H1 (cell line): ENCODE measurements at places on chromosomes 6 and 20.

GRCh38 chr20:1946442-1946761 lies 47.5 kb downstream of the PDYN start:
- DNase-seq, result no peak

DNA sequence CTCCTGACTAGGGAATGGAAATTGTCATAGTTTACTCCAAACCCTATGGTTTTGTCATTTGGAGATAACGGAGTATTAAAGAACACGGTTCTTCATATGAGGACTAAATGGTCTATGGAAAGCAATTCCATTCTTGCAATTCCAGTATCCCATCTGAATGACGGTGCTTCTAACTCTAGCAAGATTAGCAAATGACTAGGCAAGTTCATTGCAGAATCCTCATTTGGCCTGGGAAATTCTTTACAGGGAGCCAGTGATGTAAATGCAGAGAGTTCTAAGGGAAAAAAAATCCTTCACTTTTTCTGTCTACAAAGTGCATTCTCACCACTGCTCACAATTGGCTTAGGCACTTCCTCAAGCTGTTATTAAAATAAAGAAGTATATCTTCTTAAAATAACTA lies 111.5 kb downstream of the MOXD1 start:
- no peak for DNase-seq

GRCh38 chr6:139394027-139394649 lies 19.7 kb upstream of the CITED2 start:
- no peak for DNase-seq

- no peak for DNase-seq
Observed at GRCh38 chr6:68876792-68877493, 241.9 kb downstream of the ADGRB3 start.

- no peak for DNase-seq
Observed at GRCh38 chr6:34837528-34837927, 45.6 kb downstream of the BLTP3A start.
